Endothelial cell of umbilical vein (primary cell): ENCODE measurements at places on chromosomes 16 and 17.

DNA sequence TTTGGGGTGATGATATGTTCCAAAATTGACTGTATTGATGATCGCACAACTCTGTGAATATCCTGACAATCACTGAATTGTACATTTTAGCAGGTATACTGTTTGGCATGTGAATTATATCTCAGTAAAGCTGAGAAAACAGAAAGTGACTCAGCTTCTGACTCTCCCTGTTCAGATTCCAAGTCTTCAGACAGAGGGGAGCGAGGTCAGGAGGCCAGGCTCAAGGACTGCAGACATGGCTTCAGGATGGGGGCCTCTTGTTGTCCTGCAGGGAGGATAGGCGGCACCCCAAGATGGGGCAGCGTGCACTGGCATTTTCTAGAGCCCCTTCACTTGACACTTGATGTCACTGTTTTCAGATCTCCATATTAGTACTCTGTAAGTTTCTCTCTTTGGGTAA lies 45.6 kb downstream of the KNOP1 start:
- DNase-seq = no peak

DNA sequence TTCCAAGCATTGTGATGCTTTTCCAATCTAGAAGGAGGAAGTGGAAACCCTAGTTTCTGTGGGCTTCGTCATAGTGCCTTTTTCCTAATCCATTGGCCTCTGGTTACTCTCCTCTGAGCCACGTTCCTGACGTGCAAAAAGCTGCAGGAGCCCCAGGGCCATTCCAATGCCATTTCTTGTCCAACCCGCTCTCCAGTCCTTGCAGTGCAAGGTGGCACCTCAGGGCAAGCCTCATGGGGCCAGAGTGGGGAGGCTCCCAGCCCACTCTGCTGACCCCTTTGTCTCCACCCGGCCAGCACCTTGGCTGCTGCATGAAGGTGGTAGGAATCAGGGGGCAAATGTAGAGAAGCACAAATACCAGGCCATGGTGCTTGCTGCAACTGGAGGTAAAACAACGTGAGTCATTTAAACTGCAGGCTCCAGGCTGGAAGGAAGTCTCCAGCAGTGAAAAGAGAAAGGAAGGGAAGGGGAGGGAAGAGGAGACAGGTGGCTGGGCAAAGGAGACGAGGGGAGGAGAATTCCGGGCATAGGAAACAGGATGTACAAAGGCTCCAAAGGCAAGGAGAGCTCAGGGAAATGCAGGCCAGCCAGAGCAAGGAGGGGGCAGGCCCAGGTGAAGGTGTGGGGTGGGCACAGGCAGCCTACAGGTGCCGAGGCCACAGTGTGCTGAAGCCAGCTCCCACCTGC lies 168.2 kb upstream of the TNRC6C start:
- no peak for DNase-seq

- no peak for DNase-seq
These were observed 1.1 kb downstream of the FLII start for GRCh38 chr17:18257268-18257981.

DNA sequence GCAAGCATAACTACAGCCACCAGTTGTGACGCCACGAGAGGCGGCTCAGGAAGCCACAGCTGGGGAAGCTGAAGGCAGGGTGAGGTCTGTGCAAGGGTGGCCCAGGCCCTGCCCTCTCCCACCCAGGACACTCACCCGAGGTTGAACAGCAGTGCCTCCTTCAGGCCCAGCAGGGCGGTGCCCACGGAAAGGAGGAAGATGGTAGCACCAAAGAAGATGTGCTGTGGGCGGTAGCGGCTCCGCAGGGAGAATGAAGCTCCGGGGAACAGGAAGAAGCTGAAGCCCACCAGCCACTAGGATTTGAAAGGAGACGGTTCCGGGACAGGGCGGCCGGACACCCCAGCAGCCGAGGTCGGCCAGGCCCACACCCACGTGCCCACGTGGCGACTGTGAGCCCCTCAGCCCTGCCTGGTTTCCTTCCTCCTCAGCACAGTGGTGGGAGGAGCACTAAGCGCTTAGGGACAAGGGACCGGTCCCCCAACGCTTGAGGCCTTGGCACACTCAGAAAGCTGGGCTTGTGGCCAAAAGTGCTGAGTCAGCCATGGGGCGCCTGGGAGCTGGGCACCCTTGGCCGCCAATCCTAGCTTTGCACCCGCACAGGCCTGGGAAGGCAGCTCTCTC lies 11.0 kb downstream of the CYB561 start:
- peak; percentile 39 for DNase-seq

DNA sequence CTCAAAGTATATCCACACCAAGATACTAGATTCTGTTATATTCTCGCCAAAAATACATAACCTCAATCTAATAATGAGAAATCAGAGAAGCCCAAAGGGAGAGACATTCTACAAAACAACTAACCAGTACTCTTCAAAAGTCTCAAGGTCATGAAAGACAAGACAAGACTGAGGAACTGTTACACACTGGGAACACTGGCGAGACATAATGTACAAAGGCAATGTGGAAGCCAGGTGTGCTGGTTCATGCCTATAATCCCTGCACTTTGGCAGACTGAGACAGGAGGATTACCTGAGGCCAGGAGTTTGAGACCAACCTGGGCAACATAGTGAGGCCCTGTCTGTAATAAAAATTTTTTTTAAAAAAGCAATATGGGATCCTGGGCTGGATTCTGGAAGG lies 85.9 kb downstream of the SPAG9 start:
- no peak for DNase-seq

GRCh38 chr16:79451196-79451816 lies 149.2 kb downstream of the MAF start:
- DNase-seq = no peak

- peak; percentile 34 for DNase-seq
These were observed 42.3 kb downstream of the ABR start for GRCh38 chr17:1137465-1137894.

GRCh38 chr16:12341423-12341822 lies 364.9 kb downstream of the SNX29 start:
- peak; percentile 36 for DNase-seq

- no peak for DNase-seq
These were observed 981 bp downstream of the BEAN1 start for GRCh38 chr16:66427871-66428681.

DNA sequence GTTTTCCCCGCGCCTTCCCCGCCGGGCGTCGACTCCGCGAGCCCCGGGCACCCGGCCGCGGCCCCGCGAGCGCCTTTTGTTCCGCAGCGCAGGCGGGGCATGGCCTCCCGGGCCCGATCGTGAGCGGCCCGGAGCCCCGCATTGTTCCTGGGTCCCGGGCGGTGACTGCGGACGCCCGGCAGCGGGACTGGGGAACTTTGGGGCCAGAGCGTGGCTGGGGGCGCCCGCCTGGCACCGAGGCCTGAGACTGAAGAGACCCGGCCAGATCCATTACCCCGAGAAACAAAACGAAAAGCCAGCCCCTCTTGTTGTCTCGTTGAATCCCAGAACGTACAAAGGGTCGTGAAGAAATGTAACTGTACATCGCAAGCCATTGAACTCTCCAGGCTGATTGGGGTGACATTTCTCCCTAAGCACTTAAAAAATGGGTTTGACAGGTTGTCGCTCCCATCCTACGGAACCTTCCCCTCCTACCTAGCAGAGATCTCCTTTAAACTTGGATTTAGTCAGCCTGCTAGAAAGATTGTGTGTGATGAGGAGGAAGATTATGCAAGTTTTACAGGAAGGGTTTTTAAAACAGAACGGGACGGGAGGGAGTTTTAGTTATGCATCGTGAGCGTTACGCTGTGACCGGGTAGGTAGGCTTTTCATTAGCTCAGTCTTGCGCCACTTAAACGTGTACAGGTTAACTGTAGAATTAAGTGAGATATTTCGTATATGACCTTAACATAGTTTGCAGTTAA lies 825 bp downstream of the METTL9 start:
- DNase-seq = peak; percentile 59

DNA sequence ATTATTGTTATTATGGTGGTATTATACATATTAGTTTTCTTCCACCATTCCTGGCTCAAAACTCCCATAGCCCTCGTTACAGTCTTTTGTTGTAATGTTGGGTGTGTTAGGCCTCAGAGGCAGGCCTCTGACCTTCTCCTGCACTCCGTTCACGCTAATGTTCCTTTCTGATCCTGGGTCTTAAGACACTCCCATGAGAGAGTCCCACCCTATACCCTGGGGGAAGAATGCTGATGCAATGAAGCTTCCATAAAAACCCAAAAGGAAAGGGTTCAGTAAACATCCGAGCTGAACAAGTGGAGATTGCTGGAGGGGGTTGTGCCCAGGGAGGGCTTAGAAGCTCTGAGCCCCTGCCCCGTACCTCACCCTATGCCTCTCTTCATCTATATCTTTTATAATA lies 141.3 kb upstream of the NETO2 start:
- DNase-seq = no peak

- DNase-seq = no peak
These were observed 27.5 kb upstream of the HLF start for GRCh38 chr17:55237268-55237667.

GRCh38 chr16:3234543-3234856 lies 458 bp downstream of the ZNF200 start:
- no peak for DNase-seq

DNA sequence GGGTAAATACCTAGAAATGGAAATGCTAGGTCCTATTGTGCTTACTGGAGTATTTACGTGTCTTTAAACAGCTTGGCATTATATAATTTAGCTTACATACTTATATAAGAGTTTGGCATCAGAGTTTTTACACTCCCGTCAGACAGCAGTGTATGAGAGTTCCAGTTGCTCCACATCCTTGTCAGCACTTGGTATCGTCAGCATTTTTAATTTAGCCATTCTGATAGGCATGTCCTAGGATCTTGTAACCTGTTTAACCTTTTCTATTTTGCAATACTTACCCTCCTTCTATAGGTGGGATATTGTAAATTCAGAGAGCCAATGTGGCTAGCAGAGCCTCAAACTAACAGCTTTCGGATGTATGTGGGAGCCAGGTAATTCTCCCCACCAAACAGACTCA lies 228.3 kb upstream of the EEF2KMT start:
- DNase-seq = no peak
